Lower lobe of right lung (tissue), 2 donors: ENCODE measurements at places on chromosomes 6 and 20. TPM values are rescaled to one million over a fixed set of nuclear protein-coding genes. Genes with fewer than 3 reads are reported as not detected.
A peak's percentile ranks its signal among the peaks of the same experiment; 100 is the strongest.

The HM13 gene
- 134 TPM for total RNA-seq

The SRMS gene
- not detected for total RNA-seq

The TRIM39 gene
- 13.3 TPM for total RNA-seq

The PLAGL2 gene
- 17.6 TPM for total RNA-seq

The SPTLC3 gene
- 18.7 TPM for total RNA-seq

- H3K27me3 ChIP-seq = no peaks in the 10 kb centered on the region
- H3K36me3 ChIP-seq = no peaks in the 10 kb centered on the region
- no peaks in the 10 kb centered on the region for H3K4me1 ChIP-seq
- H3K4me3 ChIP-seq = no peak overlapping the region
- no peak overlapping the region for H3K27ac ChIP-seq
Observed at GRCh38 chr6:81996414-81996813, 243.9 kb upstream of the TENT5A start.

GRCh38 chr6:29510202-29510601 lies 22.4 kb upstream of the MAS1L start:
- H3K4me3 ChIP-seq = no peak overlapping the region
- H3K27ac ChIP-seq = no peak overlapping the region
- peaks cover 3% of the 10 kb centered on the region for H3K27me3 ChIP-seq

- DNase-seq = no peak
- peaks cover 74% of the 10 kb centered on the region for H3K4me1 ChIP-seq
- H3K27me3 ChIP-seq = no peaks in the 10 kb centered on the region
- H3K36me3 ChIP-seq = peaks cover 54% of the 10 kb centered on the region
- H3K4me3 ChIP-seq = no peak overlapping the region
Observed at GRCh38 chr20:17676942-17677341, 5.1 kb downstream of the RRBP1 start.

- no peaks in the 10 kb centered on the region for H3K36me3 ChIP-seq
- no peaks in the 10 kb centered on the region for H3K4me1 ChIP-seq
- no peak overlapping the region for H3K4me3 ChIP-seq
- no peak for DNase-seq
- no peaks in the 10 kb centered on the region for H3K27me3 ChIP-seq
Observed at GRCh38 chr6:82270881-82271635, 23.5 kb upstream of the IBTK start.

DNA sequence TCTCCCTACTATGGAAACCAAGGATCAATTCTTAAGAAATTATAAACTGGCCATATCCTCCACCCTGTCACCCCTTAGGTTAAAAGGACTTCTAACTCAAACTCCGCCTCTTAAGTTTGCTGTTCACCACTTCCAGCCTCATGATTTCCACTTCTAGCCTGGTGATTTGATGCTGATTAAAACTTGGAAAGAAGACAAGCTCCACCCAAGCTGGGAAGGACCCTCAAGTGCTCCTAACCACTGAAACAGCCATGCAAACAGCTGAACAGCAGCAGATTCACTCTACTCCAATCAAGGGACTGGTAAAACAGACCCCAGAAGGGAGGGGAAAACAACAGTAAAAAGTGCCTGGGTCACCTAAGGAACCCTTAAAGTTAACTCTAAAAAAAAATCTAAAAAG lies 10.3 kb downstream of the LCA5 start:
- H3K4me1 ChIP-seq = peaks cover 8% of the 10 kb centered on the region
- H3K27ac ChIP-seq = no peak overlapping the region
- H3K27me3 ChIP-seq = no peaks in the 10 kb centered on the region
- DNase-seq = no peak
- no peaks in the 10 kb centered on the region for H3K36me3 ChIP-seq

GRCh38 chr6:27295301-27296079 lies 16.6 kb downstream of the POM121L2 start:
- H3K4me1 ChIP-seq = no peaks in the 10 kb centered on the region
- DNase-seq = no peak
- no peak overlapping the region for H3K27ac ChIP-seq
- no peak overlapping the region for H3K4me3 ChIP-seq

- no peak for DNase-seq
- H3K27me3 ChIP-seq = no peaks in the 10 kb centered on the region
- H3K36me3 ChIP-seq = no peaks in the 10 kb centered on the region
- no peak overlapping the region for H3K4me3 ChIP-seq
- no peaks in the 10 kb centered on the region for H3K4me1 ChIP-seq
Observed at GRCh38 chr6:168916576-168917211, 337.0 kb downstream of the THBS2 start.

- H3K4me3 ChIP-seq = no peak overlapping the region
- no peaks in the 10 kb centered on the region for H3K27me3 ChIP-seq
- no peaks in the 10 kb centered on the region for H3K36me3 ChIP-seq
- no peak for DNase-seq
- no peaks in the 10 kb centered on the region for H3K4me1 ChIP-seq
Observed at GRCh38 chr6:154921482-154921881, 73.6 kb upstream of the TIAM2 start.

- peak within 1 kb of the TSS; percentile 96 for H3K4me3 ChIP-seq
- peak; percentile 96 for DNase-seq
- no peaks in the 10 kb centered on the region for H3K27me3 ChIP-seq
- H3K27ac ChIP-seq = peak within 1 kb of the TSS; percentile 97
- no peaks in the 10 kb centered on the region for H3K36me3 ChIP-seq
Observed at GRCh38 chr6:159968295-159969203, at the start of gene IGF2R. IGF2R (plus strand) TSS chr6:159969082; CDS start chr6:159969247, 165 bp downstream.

- DNase-seq = peak; percentile 74
- peak overlapping the region; percentile 43 for H3K4me3 ChIP-seq
- no peaks in the 10 kb centered on the region for H3K4me1 ChIP-seq
- no peaks in the 10 kb centered on the region for H3K36me3 ChIP-seq
Observed at GRCh38 chr6:110475066-110475653, 1.3 kb downstream of the SLC22A16 start.

DNA sequence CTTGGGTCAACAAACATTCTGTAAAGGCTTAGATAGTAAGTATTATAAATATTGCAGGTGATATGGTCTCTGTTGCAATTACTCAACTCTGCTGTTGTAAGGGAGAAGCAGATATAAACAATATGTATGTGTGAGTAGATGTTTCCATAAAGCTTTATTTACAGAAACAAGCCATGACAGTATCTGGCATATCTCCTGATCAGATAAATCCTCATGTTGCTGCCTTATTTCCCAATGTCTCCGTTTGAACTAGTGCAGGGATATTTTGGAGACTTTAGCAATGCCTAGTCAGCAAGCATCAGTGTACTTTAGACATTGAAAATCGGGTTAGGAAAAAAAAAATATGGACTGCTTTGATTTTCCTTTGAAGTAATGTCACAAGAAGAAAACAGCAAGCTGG lies 96.1 kb downstream of the LAMA2 start:
- no peaks in the 10 kb centered on the region for H3K4me1 ChIP-seq
- no peak overlapping the region for H3K4me3 ChIP-seq
- DNase-seq = no peak
- no peaks in the 10 kb centered on the region for H3K36me3 ChIP-seq
- H3K27me3 ChIP-seq = no peaks in the 10 kb centered on the region

DNA sequence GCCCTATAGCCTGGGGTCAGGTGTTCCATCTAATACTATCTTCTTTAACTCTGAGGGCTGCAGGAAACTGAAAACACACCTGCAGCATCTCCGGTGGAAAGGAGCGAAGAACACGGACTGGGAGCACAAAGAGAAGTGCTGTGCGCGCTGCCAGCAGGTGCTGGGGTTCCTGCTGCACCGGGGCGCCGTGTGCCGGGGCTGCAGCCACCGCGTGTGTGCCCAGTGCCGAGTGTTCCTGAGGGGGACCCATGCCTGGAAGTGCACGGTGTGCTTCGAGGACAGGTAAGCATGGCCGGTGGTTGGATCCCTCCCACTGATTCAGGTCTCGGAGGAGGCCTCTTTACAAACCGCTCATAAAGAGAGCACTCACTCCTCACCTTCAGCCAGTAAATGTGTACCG lies 15.5 kb downstream of the SYTL3 start:
- H3K27ac ChIP-seq = no peak overlapping the region
- peaks cover 61% of the 10 kb centered on the region for H3K4me1 ChIP-seq
- DNase-seq = no peak
- peaks cover 4% of the 10 kb centered on the region for H3K36me3 ChIP-seq
- H3K4me3 ChIP-seq = no peak overlapping the region

DNA sequence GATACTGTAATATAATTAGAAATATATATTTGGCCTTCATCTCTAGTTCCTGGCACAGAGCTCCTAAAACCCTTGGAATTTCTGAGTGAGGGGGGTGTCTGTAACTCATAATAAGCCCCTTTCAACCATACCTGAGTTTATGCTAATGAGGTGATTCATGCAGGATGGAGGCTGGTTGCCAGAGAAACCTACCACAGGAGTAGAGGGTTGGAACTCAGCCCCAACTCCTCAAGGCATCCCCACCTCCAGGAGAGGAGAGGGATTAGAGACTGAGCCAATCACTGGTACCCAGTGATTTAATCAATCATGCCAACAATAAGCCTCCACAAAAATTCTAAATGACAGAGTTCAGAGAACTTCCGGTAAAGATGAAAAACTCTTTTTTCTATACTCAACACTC lies 17.5 kb downstream of the UQCC1 start:
- no peak for DNase-seq
- H3K27me3 ChIP-seq = no peaks in the 10 kb centered on the region
- peaks cover 20% of the 10 kb centered on the region for H3K36me3 ChIP-seq
- peaks cover 14% of the 10 kb centered on the region for H3K4me1 ChIP-seq
- H3K4me3 ChIP-seq = no peak overlapping the region
- H3K27ac ChIP-seq = no peak overlapping the region

GRCh38 chr6:68635706-68636513 lies 828 bp downstream of the ADGRB3 start:
- H3K27ac ChIP-seq = peak overlapping the region; percentile 59
- H3K4me3 ChIP-seq = peak overlapping the region; percentile 61
- peaks cover 5% of the 10 kb centered on the region for H3K4me1 ChIP-seq
- no peak for DNase-seq
- H3K27me3 ChIP-seq = peaks cover 14% of the 10 kb centered on the region

DNA sequence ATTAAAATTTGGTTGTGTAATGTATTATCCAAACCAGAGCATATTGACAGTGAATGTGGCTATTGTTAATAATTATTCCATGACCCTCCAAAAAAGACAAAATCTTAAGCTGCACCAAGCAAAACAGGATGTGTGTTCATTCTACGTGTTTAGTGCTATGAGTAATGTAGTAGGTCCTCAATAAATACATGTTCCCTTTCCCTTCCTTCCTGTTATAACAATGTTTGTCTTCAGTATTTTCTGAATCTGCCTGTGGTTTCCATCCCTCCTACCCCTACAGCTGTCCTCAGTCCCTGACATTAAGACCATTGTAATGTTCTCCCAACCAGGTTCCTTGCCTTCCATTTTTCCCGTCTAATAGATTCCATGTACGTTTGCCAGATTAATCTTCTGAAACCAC lies 163.8 kb downstream of the AIG1 start:
- no peak overlapping the region for H3K4me3 ChIP-seq
- H3K27ac ChIP-seq = no peak overlapping the region
- H3K4me1 ChIP-seq = no peaks in the 10 kb centered on the region
- H3K36me3 ChIP-seq = no peaks in the 10 kb centered on the region

DNA sequence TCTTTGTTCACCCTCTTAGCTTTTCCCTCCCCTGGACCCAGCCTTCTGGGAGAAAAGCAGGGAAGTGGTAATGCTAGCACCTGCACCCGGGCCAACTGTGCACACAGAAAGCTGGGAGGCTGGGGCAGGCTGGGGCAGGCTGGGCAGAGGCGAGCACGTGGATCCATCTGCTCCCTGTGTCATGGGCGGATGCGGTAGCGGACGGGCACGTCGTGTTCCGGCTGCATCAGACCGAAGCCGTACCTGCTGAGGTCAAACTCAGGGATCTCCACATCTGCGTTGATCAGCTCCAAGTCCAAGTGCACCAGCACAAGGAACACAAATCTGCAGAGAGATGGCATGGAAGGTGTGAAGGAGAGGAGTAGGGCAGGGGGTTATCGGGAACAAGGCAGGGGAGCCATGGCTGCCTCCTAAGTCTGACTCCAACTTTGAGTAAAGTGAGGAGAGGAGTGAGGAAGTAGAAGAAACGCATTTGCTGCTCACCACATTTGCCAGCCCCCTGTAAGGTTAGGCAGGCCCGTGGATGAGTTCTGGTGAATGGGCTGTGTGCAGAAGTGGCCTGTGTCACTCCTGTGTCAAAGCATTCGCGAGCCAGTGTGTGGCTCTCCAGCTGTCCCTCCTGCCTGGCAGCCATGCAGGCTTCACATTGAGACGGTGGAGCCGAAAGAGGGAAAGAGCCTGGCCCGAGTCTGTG lies 25.4 kb upstream of the KCNB1 start:
- H3K4me1 ChIP-seq = peaks cover 8% of the 10 kb centered on the region
- H3K27ac ChIP-seq = no peak overlapping the region
- H3K36me3 ChIP-seq = no peaks in the 10 kb centered on the region
- DNase-seq = no peak
- no peaks in the 10 kb centered on the region for H3K27me3 ChIP-seq
- H3K4me3 ChIP-seq = no peak overlapping the region

DNA sequence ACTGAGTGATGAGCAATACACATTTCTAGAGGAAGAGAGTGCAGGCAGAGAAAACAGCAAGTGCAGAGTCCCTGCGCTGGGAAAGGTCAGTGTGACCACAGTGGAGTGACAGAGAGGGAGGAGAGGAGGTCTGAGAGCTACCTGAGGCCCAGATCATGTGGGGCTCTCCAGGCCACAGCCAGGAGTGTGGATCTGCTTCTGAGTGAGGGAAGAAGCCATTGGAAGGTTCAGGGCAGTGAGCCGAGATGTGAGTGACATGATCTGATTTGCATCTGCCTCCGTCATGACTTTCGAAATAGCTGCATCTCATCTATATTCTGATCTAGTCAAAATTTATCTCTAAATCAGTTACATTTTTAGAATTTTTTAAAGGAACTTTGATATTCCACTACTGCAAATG lies 367.1 kb downstream of the PREX1 start:
- no peak overlapping the region for H3K4me3 ChIP-seq
- H3K27ac ChIP-seq = no peak overlapping the region
- no peak for DNase-seq
- H3K27me3 ChIP-seq = peaks cover 15% of the 10 kb centered on the region
- H3K4me1 ChIP-seq = no peaks in the 10 kb centered on the region

DNA sequence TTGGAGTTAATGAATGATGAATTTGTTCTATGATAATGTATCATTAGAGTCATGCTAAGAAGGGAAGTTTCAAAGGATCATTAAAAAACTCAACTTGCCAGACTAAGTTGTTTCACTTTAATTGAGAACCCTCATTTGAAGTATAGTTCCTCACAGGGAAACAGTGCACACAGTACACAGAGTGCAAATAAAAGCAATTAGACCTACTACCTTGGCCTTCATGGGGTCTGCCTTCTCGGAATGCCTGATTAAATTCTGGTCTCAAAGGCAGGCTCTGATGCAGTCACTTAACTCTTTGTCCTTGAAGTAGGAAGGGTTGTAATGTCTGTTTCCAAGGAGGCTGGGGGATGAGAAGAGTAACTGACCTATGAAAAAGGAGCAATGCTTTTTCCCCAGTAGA lies 457.3 kb downstream of the TBC1D32 start:
- no peak for DNase-seq
- no peaks in the 10 kb centered on the region for H3K27me3 ChIP-seq
- H3K4me1 ChIP-seq = no peaks in the 10 kb centered on the region
- no peak overlapping the region for H3K4me3 ChIP-seq
- H3K27ac ChIP-seq = no peak overlapping the region
